ENCODE measurements at places on chromosomes 5 and 9.

- DNase-seq: no peak
These were observed 49.4 kb upstream of the CDH9 start for GRCh38 chr5:27087747-27088146.

GRCh38 chr5:98770209-98770910 lies 3.1 kb upstream of the RGMB start:
- DNase-seq: peak; percentile 14

DNA sequence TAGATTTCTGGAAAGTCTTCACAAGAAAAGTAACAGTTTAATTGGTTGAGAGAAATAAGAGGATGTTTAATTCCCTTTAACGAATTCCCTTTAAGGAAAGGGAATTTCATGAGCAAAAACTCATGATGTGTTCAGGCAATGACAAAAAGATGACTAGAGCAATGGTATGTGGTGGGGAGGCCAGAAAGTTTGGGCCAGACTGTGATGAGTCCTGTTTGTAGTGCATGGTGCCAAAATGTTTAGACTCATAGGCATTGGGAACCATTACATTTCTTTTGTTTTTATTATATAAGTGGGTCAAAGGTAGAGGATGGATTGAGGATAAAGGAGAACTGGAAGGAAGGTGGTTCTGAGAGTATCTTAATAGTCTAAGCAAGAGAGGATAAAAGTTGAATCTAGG lies 10.9 kb downstream of the CNTRL start:
- DNase-seq: no peak

- DNase-seq: peak; percentile 22
These were observed 732 bp downstream of the PBX3 start for GRCh38 chr9:125747765-125748445.

DNA sequence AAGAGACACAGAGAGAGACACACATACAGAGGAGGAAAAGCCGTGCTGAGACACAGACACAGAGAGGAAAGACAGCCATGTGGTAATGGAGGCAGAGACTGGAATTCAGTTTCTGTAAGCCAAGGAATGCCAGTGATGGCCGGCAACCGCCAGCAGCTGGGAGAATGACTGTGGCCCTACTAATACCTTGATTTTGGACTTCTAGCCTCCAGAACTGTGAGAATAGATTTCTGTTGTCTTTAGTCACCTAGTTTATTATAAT lies 90.2 kb downstream of the TARS1 start:
- no peak for DNase-seq

DNA sequence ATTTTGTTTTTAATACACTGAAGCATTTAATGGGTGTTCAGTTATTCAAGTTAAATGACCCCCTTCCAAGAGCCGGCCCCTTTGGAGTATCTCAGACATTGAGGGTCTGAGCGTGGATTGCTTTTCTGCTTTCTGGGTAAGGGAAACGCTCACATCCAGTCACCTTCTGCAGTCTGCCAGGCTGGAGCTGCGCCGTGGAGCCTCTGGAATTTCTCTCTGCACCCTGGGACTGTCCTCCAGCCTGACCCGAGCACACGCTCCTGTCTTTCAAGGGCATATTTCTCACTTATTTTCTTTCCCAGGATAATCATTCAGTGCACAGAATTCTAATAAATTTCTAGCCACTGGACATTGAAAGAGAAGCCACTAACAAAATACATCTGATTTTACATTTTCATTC lies 13.4 kb downstream of the FAM240B start:
- no peak for DNase-seq

- DNase-seq: no peak
These were observed 19.3 kb downstream of the ISOC1 start for GRCh38 chr5:129113867-129114266.

GRCh38 chr5:67267512-67268216 lies 71.1 kb upstream of the CD180 start:
- DNase-seq: no peak

DNA sequence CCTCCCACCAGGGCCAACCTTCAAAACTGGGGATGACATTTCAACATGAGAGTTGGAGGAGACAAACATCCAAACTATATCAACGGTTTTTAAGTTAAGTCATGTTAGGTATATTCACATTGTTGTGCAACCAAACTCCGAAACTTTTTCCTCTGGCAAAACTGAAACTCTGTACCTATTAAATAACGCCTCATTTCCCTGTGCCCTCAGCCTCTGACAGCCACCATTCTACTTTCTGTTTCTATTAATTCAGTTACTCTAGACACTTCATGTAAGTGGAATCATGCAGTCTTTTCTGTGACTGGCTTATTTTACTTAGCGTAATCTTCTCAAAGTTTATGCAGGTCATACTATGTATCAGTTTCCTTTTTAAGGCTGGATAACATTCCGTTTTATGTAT lies 85.0 kb downstream of the CWC27 start:
- no peak for DNase-seq

GRCh38 chr5:164741376-164741775 lies 1236.0 kb downstream of the MAT2B start:
- no peak for DNase-seq

DNA sequence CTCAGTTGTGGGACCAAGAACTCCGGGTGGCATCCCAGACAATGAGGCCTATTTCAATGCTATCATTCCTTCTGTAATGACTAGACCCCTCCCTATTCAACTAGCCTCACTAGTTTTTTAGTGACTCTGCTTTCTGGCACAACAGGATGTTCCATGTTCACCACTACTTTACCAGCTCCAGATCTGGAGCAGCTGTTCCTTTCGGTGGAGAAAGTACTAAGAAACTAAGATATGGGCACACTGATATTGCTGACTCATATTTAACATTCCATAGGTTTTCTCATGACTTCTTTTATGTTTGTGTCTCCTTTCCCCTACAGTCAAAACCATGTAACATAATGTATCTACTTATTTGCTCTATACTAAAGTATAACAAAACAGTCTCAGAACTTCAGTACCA lies 24.1 kb downstream of the IL33 start:
- DNase-seq: no peak

- DNase-seq: no peak
These were observed 7.1 kb downstream of the LRRC26 start for GRCh38 chr9:137162505-137163364.

GRCh38 chr5:80961376-80962281 lies 1.5 kb downstream of the RASGRF2 start:
- peak; percentile 34 for DNase-seq

DNA sequence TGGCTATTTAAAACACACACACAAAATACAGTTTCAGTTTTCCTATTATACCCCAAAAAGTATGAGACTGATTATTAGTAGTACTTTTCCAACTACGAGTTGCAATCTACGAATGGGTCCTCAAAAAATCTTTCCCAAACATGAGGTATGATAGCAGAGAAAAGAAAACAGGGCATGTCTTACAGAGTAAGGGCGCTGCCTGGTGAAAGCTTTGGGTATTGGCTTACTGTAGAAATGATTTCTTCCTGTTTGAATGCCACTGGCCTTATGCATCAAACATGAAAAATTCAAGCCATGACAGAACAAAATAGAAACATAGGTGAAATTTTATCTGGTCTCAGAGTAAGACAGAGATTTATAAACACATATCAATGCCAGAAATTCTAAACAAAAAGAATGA lies 448.0 kb downstream of the SPOCK1 start:
- no peak for DNase-seq

GRCh38 chr9:90838581-90839154 lies 37.0 kb downstream of the SYK start:
- no peak for DNase-seq

- DNase-seq: no peak
These were observed 13.5 kb upstream of the KIF27 start for GRCh38 chr9:83934569-83935275.

- DNase-seq: no peak
These were observed 88.1 kb downstream of the LPAR1 start for GRCh38 chr9:110950041-110950645.

DNA sequence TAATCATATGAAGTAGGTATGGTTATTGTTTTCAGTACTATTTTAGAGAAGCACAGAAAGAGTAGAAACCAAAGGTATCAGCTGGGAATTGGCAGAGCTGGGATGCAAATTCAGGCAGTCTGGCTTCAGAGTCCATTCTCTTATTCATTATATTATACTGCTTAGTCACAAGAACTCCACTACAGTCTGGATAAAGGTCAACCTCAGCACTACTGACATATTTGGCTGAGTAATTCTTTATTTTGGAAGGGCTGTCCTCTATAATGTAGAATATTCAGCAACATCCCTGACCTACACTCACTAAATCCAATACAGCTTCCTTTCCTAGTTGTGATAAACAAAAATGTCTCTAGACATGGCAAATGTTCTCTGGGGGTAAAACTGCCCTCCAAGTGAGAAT lies 37.6 kb downstream of the PTGER4 start:
- DNase-seq: no peak

DNA sequence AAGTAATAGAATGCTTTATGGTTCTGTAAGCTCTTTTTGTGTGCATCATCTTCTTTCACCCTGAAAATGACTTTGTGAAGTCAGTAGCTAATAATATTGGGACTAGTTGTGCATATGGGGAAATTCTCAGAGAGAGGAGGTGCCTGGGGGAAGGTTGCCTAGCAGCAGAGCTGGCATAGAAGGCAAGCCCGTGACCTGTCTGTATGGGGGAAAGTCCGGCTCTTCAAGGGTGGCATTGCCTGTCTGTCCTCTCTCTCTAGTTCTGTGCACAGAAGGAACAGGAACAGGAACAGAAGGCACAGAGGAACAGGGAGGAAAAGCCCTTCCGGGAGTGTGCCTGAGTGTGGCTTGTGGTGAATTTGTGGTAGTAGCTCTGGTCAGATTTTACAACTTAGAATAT lies 33.1 kb downstream of the SH3GL2 start:
- no peak for DNase-seq

DNA sequence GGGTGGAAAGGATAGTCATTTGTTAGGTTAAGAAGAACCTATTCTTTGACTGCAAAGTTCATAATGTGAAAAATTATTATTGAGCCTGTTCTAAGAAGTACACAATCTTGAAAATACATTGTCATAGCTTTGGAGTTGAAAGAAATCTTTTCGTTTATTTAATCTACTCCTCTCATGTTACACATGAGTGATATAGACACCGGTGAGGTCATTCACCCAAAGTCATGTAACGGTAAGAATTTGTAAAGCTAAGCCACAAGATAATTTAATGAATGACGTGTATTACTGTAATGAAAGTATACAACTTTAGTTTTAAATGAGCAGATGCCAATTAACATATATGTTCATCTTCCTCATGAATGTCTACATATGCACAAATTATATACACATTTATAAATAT lies 284.1 kb upstream of the PDE4D start:
- DNase-seq: no peak

DNA sequence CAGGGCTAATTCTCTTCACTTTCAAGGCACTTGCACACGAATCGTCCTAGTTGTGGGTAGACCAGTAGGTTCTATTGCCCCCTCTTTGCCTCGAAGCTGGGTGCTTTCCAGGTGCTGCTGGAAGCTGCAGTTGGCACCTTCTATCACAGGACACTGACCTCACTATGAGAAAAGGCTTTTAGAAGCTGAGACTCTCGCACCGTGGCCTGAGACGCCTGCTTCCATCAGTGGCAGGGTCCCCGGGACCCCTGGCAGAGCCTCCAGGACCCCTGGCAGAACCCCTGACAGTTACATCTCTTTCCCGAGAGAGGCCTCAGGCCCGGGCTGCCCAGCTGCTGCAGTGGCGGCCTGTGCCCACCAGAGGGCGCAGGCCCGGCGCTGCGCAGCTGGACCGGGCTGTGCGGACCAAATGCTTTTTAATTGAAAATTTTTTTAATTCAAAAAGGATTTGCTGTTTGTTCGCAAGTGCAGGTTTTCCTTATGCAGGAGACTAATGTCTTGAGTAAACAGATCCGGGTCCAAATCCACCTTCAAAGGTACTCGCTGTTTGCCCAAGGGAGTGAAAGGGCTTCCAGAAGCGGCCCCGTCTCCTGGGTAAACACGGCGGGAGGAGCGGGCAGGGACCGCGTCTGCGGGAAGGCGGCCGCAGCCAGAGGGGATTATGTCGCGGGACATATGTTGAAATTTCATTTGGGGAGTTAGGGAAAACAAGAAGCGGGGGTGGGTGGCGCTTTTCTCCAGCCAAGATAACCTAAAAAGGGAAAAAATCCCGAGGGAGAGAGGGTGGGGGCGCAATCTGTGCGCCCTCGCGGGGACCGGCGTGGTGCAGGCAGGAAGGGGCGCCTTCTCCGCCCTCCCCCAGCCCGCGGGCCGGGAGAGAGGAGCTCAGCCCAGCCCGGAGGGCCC lies 114.5 kb upstream of the LMX1B start:
- peak; percentile 26 for DNase-seq

DNA sequence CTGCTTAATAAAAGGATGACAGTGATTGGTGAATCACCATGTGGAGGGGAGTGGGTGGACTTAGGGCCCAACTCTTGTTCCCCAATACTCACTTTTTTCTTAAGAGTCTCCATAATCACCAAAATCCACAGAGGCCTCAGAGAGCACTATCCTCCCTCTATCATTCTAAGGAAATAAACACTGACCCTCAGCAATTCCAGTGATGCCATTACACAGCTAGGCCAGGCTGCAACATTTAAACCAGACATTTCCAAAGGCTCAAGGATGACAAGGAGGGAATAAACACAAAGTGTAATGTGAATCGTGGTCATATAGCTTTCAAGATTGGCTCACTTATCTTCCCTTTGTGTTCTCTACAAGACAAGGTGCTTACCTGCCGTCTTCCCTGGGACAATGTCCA lies 2.4 kb upstream of the ARSI start:
- no peak for DNase-seq

GRCh38 chr9:90848866-90849265 lies 47.2 kb downstream of the SYK start:
- no peak for DNase-seq

DNA sequence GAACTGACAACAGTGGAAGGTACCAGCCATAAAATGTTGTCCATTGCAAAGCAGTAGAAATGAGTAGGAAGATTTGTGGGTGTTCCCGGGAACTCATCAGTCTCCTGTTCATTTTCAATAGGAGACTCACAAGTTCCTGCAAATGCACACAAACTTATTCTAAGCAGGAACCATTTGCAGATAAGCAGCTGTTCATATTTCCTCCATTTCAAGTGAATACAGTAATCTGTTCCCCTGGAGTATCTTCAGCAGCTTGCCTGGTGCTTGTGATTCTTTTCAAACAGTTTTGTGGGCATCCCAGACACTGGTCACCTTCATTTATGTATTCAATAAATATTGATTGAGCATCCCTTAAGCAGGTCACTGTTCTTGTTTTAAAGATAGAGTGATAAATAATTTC lies 1315.5 kb upstream of the C9orf72 start:
- no peak for DNase-seq

GRCh38 chr9:84368601-84369000 lies 28.0 kb upstream of the SLC28A3 start:
- DNase-seq: no peak

GRCh38 chr5:149212198-149212951 lies 59.3 kb upstream of the AFAP1L1 start:
- DNase-seq: no peak

GRCh38 chr9:33908114-33908513 lies 91.2 kb downstream of the UBE2R2 start:
- no peak for DNase-seq

GRCh38 chr5:157740229-157740610 lies 3.3 kb upstream of the LSM11 start:
- no peak for DNase-seq

- DNase-seq: no peak
These were observed 406.5 kb downstream of the SEMA5A start for GRCh38 chr5:9139344-9139743.

Data from T-helper 1 cell (primary cell).